ENCODE measurements at places on chromosomes 16 and 17.

DNA sequence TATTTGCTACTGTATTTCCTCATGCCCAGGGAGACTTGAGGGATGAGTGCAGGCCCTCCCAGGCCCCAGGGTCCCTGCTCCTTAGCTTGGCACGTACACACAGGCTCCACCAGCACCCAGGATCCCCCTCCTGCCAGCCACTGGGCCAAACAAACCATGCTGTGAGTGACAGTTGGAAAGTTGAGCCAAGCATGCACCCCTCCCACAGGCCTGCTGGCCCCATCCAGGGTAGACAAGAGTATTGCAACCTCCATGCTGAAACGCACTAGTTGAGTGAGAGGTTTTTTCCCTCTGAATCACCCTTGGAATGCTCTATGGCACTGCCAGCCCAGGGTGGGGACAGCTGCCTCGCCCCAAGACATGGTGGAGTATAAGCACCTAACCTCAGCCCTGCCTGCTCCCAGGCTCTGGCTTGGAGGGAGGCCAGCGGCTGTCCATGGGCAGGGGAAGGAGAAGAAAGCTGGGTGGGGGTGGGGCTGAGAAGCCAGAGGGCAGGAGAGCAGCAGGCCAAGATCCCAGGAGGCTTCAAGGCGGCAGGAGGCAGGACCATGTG is 49.6 kb downstream of the PITPNM3 start:
- DNase-seq = no peak

- no peak for DNase-seq
These were observed 2.0 kb downstream of the ADCY7 start for GRCh38 chr16:50268352-50268751.

GRCh38 chr16:31179219-31179746 is 656 bp upstream of the FUS start:
- DNase-seq = no peak

DNA sequence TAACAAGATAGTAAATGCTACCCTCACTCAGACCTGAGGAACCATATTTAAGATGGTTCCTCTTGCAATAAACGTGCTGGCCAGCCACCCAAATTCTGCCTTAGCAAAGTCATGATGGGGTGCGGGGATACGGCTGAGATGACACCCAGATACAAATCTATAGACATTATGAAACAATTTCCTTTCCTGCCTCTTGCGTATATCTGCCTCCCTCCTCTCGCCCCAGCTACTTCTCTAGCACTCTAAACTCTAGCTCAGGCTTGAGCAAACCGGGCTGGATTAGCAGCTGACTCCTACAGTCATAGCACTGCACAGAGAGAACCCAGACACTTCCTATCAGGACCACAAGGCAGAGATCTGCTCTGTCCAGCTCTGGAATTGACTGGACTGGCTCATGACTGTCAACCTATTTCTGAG is 22.3 kb downstream of the CD300LF start:
- DNase-seq = no peak

GRCh38 chr16:14564323-14564722 is 65.7 kb downstream of the PARN start:
- no peak for DNase-seq

- DNase-seq = no peak
These were observed 2.4 kb downstream of the THRA start for GRCh38 chr17:40064971-40065768.

All from HAP-1 (cell line).